CD4-positive, alpha-beta T cell treated with Interferon alpha-2 for 1 hour (primary cell): ENCODE measurements at places on chromosomes 7 and 10.
A peak's percentile ranks its signal among the peaks of the same experiment; 100 is the strongest.

DNA sequence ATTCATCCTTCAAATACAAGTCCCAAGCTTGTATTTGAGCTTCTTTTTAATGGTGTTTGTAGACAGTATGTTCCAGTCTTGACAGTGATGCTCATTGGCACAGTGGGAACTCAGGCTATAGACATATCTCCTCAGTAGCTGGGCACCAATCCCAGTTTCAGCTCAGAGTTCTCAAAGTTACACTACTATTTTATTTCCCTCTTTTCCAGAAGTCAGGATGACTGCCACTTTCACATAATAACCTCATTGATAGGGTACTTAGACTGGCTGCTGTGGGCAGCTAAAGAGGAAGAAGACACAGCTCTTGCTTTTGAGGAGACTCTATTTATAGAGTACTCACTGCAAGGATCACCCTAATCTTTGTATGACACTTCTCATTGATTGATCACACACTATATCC lies 2.4 kb downstream of the GBF1 start:
- DNase-seq: no peak

DNA sequence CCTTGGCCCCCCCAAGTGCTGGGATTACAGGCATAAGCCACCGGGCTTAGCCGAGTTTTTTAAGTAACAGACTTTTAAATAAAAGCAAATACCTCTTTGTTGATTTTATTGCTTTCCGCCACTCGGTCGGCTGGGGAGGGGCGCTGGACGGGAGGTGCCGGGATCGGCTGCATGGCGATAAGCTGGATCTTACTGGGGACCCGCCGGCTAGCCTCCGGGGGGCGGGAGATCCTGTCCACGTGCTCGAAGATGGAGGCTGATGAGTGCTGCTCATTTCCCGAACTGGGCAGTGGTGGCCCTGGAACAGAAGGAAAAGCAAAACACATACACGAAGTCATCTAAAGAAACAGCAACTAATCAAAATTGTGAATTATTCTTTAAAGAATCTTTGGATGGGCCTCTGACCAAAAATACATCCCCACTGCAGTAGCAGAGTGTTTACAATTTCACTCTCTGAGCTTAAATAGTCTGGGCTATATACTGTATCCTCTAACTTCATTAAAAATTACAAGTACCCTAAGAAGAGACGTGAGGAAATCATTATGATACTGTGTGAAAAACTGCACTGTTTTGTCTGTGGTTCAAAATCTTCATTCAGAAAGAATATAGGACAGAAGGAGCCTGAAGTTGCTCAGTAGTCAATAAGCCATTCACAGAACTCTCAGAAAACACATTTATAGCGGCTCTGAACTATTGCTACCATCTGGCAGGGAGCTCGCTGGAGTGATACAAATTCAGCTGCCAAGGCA lies 73.2 kb upstream of the ATP6V0A4 start:
- DNase-seq: no peak

GRCh38 chr7:130904792-130905191 lies 170.8 kb upstream of the KLF14 start:
- DNase-seq: no peak

DNA sequence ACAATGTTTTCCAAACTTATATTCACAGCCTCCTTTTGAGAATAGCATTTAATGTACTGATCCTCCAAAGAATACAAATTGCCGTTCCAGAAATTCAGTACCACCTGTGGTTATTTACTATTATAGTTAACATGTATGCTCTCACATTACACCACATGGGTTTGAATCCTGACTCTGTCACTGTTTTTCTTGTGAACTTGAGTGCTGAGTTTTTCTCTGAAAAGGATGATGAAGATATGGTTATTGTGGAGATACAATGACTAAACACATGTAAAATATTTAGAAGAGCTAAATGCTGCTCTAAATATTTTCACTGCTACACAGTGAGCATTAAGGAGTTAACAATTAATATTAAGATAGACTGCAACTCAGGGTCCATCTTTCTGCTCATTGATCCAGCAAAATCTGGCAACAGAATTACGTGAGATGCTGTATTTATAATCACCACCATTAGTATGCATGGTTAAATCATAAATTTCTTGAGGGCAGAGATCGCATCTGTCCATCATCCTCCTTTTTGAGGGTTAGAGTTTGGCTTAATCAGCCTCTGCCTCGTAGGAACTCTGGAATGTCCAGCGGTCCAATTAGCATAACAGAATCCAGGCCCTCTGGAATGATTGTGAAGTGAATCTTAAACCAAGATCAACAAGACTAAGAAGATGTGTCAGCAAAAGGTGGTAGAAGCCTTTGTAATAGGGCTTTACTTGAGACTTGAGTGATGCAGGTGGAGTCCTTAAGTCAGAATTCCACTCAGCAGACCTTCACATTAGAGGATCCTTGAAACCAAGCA lies 152.8 kb downstream of the MACC1 start:
- DNase-seq: no peak

DNA sequence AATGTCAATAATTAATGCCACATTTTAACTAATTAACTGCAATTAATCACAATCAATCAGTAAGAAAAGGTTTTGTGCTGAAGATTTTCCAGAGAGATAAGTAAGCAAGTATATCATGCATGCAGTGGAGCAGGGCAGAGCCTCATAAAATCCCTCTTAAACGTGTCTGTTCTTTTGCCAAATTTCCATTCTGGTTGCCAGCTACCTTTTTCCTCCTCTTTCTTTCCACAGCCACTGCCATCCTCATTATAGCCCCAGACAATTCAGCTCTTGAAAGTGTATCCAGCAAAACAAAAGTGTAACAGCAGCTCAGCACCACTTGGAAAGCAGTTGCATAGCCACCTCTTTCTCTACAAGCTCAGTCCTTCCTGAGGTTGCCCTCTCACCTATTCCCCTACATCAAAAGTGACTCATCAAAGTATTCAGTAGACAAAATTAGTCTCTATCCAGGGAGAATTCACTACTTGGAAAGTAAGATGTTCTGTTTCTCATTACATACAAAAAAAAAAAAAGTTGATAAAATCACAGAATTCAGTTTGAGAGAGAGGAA lies 26.9 kb upstream of the EPHB6 start:
- no peak for DNase-seq

DNA sequence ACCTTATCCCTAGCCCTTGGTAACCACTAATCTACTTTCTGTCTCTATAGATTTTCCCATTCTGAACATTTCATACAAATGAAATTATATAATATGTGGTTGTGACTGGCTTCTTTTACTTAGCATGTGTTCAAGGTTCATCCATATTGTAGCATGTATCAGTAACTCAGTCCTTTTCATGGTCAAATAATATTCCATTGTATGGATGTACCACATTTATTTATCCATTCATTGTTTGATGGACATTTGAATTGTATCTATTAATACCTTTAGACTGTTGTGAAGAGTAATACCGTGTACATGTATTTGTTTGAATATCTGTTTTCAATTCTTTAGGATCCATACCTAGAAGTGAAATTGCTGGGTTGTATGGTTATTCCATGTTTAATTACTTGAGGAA lies 210.2 kb downstream of the BMPER start:
- DNase-seq: no peak

- peak; percentile 20 for DNase-seq
Observed at GRCh38 chr10:94546049-94546900, 687 bp downstream of the HELLS start.

DNA sequence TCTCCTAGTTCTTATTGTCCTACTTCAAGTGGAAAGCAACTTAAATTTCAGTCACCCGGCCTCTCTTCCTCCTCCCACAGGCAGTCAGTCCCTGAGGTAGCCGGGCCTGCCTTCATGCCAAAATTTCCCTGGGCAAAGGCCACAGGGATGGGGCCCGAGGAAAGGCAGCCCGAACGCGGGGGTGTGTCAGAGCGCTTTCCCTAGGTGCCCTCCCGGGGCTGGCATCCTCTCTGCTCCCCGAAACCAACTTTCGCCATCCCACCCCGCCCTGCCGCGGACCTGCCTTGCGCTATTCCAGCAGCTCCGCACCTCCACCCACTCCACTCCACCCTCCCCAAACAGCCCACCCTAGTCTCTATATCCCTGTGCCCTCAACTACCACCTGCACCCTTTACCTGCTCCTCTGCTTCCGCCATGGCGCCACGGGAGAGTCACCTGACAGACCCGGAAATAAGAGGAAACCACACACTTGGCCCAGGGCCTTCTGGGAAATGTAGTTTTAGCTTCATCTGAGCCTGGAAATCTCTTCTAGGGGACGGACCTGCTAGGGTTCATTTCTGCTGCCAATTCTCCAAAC lies at the start of gene VPS41:
Gene VPS41, minus strand, starts transcription at position 433 of the 577 bp plus-strand sequence. Its CDS starts 17 bp downstream, at position 416.
- peak; percentile 82 for DNase-seq

- no peak for DNase-seq
Observed at GRCh38 chr10:22742678-22743077, 28.3 kb upstream of the PIP4K2A start.

DNA sequence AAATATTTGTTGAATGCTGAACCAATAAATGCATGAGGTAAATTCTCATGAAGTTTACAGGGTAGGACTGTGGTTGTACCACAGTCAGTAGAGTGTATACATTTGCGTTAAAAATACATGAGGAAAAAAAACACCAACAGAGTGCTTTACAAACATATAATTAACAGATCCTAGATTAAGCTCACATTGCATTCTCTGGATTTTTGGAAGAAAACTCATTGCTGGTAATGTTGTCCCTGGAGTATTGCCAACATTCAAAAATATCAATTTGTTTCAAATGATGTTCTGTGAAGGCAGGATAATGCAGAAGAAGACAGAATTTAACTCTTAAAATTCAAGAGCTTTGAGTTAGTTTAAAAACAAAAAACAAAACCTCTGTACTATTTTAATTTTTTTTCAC lies 95.5 kb downstream of the MBL2 start:
- DNase-seq: no peak

GRCh38 chr7:74202841-74203556 lies 6.8 kb upstream of the LAT2 start:
- peak; percentile 29 for DNase-seq

DNA sequence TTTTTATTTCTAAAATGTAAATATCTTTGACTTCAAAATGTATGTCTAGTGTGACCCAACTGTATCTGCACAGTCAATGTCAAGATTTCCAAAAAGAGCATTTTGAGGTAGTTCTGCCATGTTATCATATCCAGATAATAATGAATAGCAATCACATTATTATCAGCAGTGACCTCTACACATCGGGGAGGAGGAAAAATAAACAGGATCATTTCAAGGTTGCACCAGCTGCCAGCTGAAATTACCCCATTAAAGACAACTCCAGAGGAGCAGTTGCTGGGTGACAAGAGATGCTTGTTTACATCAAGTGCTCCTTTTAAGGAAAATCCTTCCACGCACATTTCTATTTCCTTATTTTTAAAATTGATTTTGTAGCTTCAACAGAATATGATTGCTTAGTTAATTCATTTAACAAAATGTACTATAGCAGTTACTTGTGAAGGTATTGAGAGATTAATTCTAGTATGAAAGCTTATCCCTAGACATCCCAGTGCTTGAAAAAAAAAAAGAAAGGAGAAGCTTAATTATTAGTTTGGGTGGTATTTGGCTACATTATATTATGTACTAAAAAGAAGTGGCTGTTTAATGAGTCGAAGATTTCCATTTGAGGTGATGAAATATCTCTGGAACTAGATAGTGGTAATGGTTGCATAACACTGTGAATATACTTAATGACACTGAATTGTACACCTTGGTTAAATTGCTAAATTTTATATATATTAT lies 19.3 kb upstream of the SLC35G1 start:
- no peak for DNase-seq

GRCh38 chr10:112663234-112664125 lies 216.5 kb downstream of the VTI1A start:
- no peak for DNase-seq

GRCh38 chr7:45073031-45073785 lies 15.6 kb downstream of the NACAD start:
- DNase-seq: no peak

DNA sequence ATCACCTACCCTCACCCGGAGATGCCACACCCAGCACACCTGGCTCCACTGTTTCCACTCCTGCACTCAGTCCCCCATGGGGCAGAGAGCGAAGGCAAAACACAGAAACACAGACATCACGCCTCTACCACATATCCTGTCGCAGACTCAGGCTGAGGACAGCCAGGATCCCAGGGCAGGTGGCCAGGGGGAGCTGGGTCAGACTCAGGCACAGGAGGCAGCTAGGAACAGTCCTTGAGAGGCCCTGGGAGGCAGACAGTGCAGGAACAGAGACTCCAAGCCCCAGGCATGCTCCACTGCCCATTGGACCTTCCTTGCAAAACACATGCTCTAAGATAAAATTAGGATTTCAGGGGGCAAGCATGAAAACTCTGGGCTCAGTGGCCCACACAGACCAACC lies 154.4 kb upstream of the C7orf33 start:
- DNase-seq: no peak

DNA sequence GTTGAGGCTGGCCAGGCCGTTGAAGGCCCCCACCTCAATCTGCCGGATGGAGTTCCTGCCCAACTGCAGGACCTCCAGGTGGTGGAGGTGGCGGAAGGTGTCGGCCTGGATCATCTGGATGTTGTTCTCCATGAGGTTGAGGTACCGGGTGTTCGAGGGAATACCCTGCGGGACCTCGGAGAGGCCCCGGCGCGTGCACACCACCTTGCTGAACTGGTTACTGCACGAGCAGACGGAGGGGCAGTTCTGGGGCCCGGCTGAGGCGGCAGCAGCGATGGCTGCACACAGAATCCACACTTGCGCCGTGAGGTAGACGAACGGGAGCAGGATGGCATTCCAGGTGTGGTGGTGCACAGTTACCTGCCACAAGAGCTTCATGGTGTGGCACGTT lies 979 bp downstream of the LRRC4 start:
- no peak for DNase-seq

GRCh38 chr10:30993155-30993554 lies 38.5 kb downstream of the ZNF438 start:
- DNase-seq: no peak

DNA sequence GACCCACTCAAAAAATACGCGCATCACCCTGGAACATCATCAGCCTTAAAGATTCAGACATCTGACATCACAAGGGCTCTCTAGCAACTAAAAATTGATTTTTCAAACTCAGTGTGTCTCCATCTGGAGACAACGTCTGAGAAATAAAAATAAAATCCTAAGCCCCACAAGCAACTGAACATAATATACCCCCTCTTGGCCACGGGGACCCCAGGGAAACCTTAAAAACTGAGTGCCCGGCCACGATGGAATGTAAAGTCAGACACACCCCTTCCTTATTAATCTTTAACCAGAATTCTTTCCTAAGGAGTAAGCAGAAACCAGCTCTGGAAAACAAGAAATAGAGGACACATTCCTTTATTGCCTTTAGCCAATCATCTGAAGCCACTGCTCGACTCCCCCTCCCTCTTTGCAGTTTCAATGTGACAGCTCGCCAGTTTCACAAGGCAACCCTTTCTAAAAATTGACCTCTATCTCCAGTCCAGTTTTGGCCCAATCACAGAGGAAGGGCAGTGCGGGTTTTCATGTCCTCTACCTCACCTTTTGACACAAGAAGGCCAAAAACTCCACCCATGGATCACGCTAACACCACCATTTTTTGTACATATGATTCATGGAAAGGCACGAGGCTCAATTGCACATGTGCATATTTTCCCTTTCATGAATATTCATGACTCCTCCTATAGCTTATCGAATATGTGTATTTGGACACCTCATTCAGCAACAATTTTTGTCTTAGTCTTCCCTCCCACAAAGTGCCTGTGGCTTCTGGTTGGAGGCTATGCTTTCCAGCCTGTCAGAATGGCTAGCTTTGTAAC lies 24.2 kb downstream of the IFIT3 start:
- DNase-seq: no peak

GRCh38 chr7:126426652-126427051 lies 826.1 kb downstream of the GRM8 start:
- no peak for DNase-seq
